ENCODE measurements at places on chromosomes 6 and 20. TPM values are rescaled to one million over a fixed set of nuclear protein-coding genes. Genes with fewer than 3 reads are reported as not detected.

- no peak for DNase-seq
Observed at GRCh38 chr6:40350747-40351217, 236.4 kb downstream of the LRFN2 start.

DNA sequence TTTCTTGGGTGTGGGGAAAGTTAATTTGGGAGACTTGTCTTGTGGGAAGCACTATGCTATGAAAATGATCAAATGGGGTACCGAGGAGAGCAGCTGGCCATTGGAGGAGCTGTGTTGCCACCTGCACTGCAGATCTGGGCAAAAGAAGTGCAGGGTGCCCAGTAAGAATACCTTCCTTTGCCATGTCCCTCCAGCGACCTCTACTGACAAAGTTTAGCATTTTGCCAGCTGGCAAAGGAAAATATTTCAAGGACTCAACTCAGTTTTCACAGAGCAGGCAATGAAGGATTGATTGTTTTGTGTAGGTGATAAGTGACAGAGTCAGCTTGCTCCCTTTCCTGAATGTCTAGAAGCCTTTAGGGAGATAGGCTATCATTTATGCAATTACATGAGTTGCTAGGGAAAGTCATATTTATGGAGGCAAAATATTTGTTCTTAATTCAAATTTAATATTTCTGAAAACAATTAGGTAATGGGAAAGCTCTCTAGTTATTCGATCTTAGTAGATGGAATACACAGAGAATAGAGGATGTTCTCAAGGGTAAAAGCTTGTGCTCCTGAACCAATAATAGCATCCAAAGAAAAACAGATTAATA is 118.4 kb downstream of the FARS2 start:
- DNase-seq, result no peak

DNA sequence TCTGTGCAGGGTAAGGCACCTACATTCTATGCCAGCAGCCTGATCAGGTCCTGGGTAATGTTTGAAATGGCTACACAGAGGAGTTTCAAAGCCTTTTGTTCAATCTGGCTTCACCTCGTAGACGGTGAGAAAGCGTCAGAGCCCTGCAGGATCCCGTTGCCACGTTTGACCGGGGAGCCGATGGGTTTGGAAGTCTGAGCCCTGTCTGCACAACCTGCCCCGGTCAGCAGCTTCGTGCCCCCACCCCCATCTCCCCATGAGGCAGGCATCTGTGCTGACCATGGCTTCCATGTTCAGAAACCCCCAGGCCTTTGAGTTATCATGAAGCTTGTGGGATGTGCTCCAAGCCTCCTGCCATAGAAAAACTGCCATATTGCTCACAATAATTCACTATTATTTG is 63.9 kb downstream of the PTPN1 start:
- DNase-seq, result no peak

DNA sequence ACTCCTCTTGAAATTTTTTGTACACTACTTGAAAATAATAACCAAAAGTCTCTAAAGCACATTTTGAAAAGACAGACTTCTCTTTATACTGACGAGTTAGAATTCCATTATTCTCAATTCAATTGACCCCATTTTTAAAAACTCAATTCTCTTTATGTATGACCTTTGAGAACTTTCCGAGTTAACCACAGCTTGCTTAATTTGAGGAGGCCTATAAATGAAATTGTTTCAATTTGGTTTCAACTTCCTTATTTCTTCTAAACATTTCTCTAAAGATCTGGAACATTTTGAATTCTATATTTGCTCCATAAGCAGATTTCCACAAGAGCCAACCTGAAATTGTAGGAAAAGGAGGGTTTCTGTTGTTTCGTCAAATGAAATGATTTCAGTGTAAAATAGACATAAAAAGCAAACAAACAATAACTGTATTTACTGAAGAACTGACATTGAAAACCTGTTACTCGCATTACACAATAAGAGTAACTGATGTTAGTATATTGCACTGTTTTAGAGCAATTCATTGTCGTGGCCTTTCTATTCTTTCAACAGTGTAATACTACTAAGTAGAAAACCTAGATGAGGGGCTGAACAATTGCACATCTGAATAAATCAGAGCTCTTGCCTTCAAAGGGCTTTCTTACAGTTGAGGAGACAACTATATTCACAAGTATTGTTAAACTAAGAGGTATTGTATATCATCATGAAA is 223.6 kb downstream of the HIVEP2 start:
- no peak for DNase-seq

- no peak for DNase-seq
Observed at GRCh38 chr6:132571774-132572173, 1.7 kb downstream of the TAAR6 start.

GRCh38 chr20:38498909-38499308 is 26.3 kb downstream of the RALGAPB start:
- DNase-seq, result no peak

DNA sequence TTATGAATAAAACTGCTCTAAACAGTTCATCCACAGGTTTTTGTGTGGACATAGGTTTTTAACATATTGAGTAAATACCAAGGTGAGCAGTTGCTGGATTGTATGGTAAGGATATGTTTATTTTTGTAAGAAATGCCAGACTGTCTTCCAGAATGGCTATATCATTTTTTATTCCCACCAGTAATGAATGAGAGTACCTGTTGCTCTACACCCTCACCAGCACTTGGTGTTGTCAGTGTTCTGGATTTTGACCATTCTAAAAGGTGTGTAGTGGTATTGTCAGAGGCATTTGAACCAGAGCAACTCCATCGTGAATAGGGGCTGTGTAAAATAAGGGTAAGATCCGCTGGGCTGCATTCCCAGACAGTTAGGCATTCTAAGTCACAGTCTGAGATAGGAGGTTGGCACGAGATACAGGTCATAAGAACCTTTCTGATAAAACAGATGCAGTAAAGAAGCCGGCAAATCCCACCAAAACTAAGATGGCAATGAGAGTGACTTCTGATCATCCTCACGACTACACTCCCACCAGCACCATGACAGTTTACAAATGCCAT is 12.9 kb upstream of the NT5E start:
- DNase-seq, result no peak

DNA sequence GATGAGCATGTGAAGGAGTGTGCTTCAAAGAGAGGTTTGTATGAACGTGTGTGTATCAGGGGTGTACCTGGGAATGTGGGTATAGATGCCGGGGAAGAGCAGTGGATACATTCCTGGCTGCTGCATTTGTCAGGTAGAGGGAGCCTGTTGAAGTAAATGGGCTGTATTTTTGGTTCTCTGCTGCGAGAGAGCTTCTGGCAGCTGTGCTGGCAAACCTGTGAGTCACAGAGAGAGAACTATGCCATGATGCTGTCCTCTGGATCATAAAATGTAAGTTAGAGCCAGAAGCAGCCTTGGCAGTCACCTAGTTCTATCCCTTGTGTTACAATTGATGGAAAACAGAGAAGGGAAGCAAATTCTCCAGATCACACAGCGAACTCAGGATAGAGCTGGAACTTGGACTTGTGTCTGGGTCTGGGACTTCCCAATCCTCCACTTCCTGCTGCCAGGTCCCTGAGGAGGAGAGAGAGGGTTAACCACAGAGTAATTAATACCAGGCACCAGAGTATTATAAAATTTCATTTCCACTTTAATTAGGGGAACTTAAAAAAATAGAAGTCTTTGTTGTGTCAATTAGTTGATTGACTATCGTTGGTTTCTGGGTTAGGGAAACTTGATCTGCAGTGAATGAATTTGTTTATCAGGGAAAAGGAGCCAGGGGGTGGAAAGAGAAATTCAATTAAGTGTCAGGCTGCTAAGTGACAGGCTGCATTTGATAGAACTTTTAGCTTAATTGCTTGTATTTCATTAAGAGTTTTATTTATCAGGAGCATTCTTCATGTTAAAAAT is 41.1 kb upstream of the GTSF1L start:
- no peak for DNase-seq

- DNase-seq, result no peak
Observed at GRCh38 chr6:159874435-159874834, 16.4 kb upstream of the MAS1 start.

- no peak for DNase-seq
Observed at GRCh38 chr6:147910281-147910680, 401.8 kb downstream of the SAMD5 start.

DNA sequence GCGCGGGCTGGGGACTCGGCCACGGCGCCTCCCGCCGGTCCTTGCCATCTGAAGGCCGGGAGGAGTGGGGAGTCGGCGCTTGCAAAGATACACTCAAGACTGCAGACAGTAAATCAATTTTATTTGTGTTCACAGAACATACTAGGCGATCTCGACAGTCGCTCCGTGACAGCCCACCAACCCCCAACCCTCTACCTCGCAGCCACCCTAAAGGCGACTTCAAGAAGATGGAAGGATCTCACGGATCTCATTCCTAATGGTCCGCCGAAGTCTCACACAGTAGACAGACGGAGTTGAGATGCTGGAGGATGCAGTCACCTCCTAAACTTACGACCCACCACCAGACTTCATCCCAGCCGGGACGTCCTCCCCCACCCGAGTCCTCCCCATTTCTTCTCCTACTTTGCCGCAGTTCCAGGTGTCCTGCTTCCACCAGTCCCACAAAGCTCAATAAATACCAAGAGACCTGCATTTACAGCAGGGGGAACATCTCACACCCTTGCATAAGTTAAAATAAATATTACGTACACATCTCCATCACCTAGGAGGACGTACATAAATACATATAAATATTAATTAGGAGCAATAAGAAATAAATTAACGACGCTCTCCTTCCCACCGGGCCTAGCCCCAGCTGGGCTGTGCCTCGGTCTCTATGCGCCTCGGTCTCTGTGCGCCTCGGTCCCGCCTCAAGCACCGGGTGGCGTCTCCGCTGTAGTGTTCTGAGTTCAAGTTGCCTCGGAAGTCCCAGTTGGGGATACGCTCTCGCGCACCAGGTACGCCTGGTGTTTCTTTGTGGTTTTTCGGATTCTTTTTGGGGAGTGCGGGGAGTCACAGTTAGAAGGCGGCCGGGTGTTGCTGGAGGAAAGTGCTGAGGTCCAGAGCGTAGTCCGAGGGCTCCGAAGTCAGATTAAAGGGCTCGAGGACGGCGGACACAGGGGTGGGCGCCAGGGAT is 889 bp upstream of the FLOT1 start:
- DNase-seq, result no peak

- no peak for DNase-seq
Observed at GRCh38 chr6:158040804-158041347, 59.2 kb downstream of the SYNJ2 start.

GRCh38 chr20:18754030-18754652 is 59.4 kb upstream of the SCP2D1 start:
- DNase-seq, result no peak

- no peak for DNase-seq
Observed at GRCh38 chr6:63798378-63798777, 162.8 kb downstream of the PHF3 start.

The TINAG gene
- not detected for total RNA-seq

The TFAP2C gene
- under 0.01 TPM for total RNA-seq

The SLC44A4 gene
- 0.81 TPM for total RNA-seq

The SNAI1 gene
- total RNA-seq, result 1.1 TPM

The SLC17A3 gene
- total RNA-seq, result not detected

The RAMACL gene
- 0.27 TPM for total RNA-seq
